Non-pigmented ciliary epithelial cell (primary cell): ENCODE measurements at places on chromosomes 2 and 18.
A peak's percentile ranks its signal among the peaks of the same experiment; 100 is the strongest.

DNA sequence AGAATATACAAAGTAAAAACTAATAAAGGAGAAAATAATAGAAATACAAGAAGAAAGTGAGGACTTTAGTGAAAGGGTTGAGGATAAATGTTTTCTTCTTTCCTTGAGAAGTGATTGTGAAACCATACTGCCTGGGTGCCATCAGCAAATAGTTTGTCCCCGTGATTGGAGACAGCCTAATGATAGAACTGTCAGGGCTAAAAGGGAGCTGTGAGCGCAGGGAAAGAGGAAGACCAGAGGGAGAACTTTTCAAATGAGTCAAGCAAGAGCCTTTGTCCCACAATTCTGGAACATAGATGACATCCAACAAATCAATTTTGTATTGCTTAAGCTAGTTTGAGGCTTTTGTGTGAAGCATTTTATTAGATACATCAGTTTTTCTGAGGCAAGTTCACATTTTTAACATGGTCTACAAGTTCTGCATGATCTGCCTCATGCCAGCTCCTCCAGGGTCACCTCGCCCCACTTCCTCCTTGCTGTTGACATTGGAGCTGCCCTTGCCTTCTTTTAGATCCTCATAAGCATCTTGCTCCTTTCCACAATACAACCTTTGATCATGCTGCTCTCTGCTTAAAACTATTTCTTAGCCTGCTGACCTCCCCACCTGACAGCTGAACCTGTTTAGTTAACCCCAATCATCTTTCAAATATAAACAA is 213.4 kb upstream of the REG3G start:
- no peak for DNase-seq

DNA sequence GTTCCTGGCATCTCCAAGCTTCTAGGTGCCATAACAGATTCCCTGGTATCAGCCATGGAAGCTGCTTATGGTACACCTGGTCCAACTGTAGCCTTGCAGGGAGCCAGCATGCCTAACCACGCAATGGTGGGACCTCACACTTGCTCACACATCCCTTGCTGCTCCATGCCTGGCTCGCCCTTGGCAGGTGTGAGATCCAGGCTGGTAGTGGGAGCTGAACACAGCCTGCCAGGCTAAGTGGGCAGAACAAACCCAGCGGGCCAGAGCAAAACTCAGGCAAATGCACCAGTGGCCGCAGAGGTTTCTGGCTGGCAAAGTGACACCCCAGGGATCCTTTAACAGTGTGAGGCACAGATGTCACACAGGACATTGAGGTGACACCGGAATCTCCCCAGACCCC is 185.8 kb downstream of the NDUFA10 start:
- DNase-seq: no peak

GRCh38 chr2:217954051-217954450 is 48.7 kb downstream of the TNS1 start:
- no peak for DNase-seq

- no peak for DNase-seq
These were observed 513 bp downstream of the TRIP12 start for GRCh38 chr2:229921101-229921891.

GRCh38 chr2:240286596-240286995 is 146.1 kb upstream of the OTOS start:
- no peak for DNase-seq

DNA sequence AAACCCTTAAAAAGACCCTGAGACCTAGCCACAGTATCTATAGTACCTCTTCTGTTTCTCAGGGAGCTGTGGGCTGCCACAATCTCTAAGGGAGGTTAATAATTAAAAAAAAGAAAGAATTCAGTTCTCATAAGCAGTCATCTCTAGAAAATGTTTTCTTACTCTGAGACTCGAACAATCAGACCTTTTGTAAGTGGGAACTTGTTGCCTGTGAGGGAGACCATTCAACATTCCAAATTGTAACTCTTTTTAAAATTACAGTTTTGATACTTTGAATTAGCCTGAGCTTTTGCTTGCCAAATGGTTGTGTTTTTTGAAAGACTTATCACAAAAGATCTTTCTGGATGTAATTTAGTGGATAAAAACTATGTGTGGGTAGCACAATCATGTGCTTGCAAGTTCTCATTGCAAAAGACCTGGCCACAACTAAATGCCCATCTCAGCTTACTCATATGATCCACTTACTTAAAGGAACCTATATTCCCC is 33.3 kb downstream of the IL1R2 start:
- DNase-seq: no peak

DNA sequence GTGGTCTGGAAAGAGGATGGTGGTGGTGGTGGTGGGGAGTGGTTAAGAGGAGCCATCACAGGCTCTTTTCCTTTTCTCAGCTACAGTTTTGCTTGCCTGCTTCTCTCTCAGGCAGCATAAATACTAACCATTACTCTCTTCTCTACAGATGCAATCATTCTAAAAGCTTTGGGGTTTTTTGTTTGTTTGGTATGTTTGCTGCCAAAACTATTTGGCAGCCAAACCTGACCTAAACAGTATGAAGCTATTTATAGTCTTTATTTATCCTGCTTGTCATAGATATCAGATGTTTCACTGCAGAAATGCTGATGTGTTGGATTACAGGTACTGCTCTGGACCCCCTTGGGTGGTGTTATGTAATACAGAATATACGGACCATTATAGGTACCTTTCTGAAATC is 15.3 kb downstream of the SIX3 start:
- no peak for DNase-seq

- no peak for DNase-seq
These were observed 59.1 kb downstream of the MIB1 start for GRCh38 chr18:21799721-21800120.

DNA sequence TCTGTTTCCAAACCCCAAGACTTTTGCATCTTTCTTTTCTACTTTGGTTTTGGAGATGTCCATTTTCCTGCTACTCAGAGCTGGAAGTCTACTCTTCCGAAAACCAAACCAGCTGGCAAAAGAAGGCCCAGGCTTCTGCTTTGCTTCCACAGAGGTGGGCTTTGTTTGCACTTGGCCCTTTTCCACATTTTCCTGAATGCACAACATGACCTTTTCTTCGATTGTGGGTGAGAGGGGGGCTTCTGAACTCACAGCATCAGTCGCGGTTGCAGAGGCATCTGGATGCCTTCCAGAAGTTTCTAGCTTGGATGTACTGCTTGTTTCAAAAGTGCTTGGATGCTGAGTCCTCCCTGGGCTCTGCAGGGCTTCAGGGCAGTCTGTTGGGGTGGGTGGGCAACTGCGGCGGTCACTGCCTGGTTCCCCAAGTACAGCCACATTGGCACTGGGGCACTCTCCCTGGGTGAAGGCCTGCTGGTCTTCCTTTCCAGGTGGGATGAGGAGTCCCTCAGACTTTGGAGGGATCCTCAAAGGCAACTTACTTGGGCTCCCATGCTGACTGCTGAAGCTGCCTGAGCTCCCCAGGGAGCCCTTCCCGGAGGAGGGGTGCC is 112.3 kb upstream of the LYPD1 start:
- DNase-seq: no peak

DNA sequence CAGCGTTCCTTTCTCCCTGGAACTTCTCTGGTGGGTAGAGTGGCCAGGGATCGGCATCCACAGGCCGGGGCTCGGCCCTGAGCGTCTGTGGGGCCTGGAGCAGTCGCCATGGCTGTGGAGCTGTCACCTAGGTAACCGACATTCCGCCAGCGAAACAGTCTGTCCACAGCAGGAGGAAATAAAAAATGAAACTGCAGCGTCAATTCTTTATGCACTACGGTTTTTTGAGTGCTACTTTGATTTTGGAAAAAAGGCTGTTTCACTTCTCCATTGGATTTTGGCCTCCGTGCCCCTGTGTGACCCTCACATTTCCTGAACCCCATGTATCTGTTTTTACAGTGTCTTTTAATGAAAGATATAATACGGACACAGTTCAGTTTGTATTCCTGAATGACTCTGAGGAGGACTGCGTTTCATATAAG is 163.4 kb downstream of the LDLRAD4 start:
- DNase-seq: no peak

DNA sequence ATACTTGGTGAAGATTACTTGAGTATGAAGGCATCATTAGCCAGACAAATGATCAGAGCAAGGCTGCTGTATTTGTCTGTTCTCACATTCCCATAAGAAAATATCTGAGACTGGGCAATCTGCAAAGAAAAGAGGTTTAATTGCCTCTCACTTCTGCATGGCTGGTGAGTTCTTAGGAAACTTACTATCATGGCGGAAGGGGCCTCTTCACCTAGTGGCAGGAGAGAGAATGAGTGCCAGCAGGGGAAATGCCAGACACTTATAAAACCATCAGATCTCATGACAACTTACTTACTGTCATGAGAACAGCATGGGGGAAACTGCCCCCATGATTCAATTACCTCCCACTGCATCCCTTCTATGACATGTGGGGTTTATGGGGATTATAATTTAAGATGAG is 452.3 kb downstream of the GALR1 start:
- no peak for DNase-seq

DNA sequence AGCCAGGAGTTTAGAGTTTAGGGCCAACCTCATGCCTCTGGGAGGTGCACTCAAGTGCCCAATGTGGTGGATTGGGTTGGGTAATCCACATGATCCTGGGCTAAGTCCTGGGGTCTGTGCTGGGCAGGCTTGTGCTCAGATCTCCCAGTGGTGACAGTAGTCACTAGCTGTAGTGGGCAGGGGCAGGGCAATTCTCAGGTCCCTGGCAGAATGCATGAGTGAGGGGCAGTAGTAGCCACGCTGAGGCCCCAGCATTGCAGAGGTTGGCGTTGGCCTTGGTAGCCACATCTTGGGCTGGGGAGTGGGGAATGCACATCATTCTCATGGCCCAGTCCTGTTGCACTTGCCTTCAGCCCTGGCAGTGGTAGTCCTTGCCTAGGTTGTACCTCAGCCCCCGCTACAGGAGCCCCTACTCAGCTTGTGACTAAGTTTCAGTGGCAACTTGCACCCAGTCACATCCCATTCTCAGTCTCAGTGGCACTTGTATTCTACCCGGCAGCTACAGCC is 269.9 kb downstream of the GULP1 start:
- DNase-seq: no peak

DNA sequence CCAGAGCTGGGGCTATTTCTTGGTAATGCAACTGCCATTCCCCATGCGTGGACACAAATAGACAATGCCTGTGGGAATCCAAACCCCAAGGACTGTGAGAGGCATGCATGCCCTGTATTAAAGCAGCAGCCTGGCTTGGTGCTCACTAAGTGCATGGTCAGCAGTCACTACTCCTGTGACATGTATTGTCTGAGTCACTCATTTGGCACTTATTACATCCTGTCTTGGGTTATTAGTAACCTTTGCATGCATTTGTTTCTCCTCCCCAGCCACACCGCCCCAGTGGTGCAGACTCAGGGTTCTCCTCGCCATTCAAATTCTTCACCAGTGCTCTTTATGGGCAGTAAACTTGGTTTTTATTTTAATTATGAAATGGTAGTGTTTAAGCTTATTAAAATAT is 30.2 kb downstream of the PRKCE start:
- peak; percentile 62 for DNase-seq

DNA sequence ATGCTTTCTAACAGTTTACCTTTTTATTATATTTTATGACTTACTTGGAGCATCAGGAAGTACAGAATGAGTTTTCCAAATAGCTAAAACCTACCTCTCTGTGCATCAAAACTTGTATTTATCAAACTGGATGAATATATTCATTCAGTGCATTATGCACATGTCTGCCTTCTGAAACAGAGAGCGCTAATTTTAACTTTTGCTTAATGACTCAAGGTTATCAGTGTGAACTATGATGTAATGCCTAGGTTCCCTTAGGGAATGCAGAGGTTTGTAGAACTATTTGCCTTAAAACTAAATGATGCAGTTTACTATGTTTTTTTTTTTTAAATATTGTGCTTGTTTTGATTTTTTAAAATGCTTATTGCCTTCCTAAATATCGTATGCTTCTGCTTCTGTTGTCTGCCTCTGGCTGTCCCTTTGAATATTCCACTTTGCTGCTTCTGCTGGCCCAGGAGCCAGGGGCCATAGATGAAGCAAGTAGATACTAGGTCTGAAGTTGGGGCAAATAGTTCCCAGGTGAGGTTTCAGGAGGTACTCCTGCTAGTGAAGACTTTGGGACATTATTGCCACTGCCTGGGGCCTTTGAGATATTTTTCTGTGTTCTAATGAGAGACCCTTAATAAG is 16.5 kb downstream of the TMEM178A start:
- DNase-seq: no peak

GRCh38 chr18:36405611-36406010 is 108.1 kb downstream of the FHOD3 start:
- DNase-seq: no peak

- no peak for DNase-seq
These were observed 368.9 kb upstream of the MEIS1 start for GRCh38 chr2:66066032-66066431.

- no peak for DNase-seq
These were observed 31.9 kb downstream of the KLHL23 start for GRCh38 chr2:169765523-169765922.

DNA sequence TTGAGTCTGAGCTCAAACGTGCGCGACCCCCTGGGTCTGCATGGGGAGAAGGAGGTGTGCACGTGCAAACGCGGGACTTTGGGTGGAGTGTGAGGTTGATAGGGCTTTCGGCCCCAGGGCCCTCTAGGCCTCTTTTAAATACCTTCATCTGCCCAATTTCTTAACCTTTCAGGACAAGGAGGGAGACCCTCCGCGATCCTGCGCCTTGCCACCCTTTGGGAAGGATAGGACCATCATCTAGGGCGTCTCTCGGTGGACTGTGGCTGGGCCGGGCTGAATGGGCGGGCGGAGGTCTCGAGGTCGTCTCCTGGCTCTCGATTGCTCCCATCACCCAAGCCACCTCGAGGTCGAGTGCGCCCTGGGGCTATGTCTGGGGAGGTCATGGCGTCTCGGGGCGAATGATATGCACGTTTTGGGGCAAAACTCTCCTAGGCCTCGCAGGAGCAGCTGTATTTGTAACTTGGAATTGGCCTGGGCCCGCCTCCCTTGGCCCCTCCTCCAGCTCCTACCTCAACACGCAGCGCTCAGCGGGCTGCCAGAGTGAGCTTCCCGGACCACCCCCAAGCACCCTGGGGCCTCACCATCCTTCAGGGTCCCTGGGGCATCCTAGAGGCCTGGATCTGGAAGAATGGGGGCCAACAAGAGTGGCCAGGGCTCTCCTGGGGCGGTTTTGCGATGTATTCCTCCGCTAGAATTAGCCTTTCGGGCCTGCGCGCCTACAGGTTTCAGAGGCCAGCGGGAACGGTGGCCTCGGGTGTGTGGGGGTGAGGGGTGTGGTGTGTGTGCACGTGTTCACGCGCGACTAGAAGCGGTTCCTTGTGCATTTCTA is 8.7 kb upstream of the SIX3 start:
- no peak for DNase-seq

GRCh38 chr2:64750001-64750816 is 96.5 kb upstream of the SERTAD2 start:
- DNase-seq: no peak

- no peak for DNase-seq
These were observed 72.7 kb downstream of the CLIP4 start for GRCh38 chr2:29187926-29188325.

GRCh38 chr2:236051806-236052205 is 116.4 kb downstream of the GBX2 start:
- DNase-seq: no peak

GRCh38 chr2:226136739-226137138 is 662.9 kb downstream of the IRS1 start:
- DNase-seq: no peak

- DNase-seq: no peak
These were observed 127.8 kb downstream of the TRIB2 start for GRCh38 chr2:12844511-12844910.
